ENCODE measurements at places on chromosomes 2 and 18.

- DNase-seq, result peak; percentile 99
These were observed 5.8 kb downstream of the PRLH start for GRCh38 chr2:237572021-237572741.

- DNase-seq, result no peak
These were observed 11.6 kb upstream of the XDH start for GRCh38 chr2:31426096-31426495.

DNA sequence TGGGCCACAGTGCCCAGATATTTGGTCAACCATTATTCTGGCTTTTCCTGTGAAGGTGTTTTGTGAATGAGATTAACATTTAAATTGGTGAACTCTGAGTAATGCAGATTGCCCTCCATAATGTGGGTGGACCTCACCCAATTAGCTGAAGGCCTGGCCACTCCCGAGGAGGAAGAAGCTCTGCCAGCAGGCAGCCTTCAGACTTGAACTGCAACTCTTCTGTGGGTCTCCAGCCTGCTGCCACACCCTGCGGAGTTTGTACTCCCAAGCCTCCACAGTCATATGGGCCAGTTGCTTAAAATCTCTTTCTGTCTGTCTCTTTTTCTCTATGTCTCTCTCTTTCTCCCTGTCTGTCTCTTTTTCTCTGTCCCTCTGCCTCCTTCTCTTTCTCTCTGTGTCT lies 262.7 kb downstream of the MYCN start:
- DNase-seq, result no peak

- DNase-seq, result no peak
These were observed 71.8 kb downstream of the HAUS1 start for GRCh38 chr18:46176001-46176400.

GRCh38 chr18:45328296-45328695 lies 287.0 kb upstream of the SLC14A2 start:
- DNase-seq, result no peak

GRCh38 chr2:10162586-10163497 lies 40.3 kb downstream of the RRM2 start:
- DNase-seq, result no peak

DNA sequence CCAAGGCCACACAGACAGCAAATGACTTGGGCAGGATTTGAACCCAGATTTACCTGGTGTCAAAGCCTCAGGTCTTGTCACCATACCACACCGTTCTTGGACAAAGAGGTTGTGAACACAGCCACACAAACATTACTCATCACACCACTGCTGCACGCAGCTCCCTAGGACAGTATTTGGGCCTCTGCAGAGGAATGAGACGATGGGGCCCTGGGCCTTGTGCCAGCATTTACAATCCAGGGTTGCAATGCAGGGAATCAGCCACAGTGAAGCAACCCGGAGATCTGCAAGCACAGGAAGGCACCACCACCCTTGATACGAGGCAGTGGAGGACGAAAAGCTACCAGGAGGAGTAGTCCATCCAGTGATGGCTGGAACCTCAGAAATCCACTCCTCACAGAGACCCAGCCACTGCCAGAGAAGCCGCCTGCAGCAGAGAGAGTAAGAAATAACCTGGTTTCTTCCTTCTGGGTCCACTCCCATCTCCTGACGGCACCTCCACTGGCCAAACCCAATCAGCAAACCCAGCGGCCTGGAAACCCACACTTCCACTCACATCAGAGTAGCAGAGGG lies 3.7 kb upstream of the MTCL1 start:
- no peak for DNase-seq

DNA sequence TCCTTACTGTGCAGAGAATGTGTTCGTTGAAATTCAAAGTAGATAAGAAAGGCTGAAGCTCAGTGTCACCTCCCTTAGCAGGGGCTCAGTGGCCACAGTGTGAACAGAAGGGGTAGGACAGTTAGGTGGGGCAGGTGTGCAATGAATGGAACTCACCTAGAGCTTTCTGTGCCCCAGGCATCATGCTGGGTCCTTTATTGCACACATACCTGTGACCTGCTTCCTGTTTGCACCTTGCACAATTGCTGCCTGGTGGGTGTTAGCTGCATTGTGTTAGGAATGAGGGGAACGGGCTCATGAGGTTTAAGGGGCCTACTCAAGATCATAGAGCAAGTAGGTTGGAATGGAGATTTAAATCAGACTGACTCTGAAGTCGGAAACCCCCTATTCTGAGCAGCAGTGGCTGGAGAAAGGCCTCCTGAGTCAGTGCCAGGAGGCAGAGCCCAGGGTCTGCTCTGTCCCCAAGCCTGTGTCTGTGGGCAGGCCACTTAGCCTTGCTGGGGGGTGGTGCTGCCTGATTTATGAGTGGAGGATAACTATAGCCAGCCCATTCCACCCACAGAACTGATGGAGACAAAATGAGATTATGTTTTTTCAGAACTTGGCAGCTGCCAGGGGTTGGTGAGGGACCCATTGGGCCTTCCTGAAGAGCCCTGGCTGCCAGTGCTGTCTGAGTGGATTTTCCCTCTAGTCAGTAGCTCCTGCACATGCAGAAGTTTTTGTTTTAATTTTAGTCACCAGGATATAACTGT lies 76.2 kb downstream of the NPAS2 start:
- no peak for DNase-seq

- no peak for DNase-seq
These were observed 405.3 kb downstream of the LPIN1 start for GRCh38 chr2:12151716-12152115.

DNA sequence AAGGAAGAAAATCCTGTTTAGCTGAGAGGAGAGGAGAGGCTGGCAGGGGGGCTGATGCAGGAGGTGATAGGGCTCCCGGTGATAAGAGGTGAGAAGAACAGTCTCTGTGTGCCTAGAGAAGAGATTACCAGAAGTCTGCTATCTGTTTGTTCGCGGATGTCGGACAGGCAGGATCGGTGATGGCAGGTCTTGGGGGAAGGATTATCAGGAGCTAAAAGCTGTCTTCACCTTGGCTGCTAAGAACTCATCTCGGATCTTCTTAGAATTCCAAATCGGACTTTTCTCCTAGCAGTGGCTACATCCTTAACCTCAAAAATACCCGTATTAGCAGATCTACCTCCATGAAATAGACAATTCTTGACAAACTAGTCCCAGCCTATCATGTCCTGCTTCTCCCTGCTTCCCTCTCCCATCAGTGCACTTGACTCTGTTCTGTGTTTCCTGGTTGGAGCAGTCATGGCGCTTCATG lies 282.1 kb upstream of the TRIB2 start:
- no peak for DNase-seq

- no peak for DNase-seq
These were observed 39.2 kb upstream of the KCNJ13 start for GRCh38 chr2:232815569-232815968.

DNA sequence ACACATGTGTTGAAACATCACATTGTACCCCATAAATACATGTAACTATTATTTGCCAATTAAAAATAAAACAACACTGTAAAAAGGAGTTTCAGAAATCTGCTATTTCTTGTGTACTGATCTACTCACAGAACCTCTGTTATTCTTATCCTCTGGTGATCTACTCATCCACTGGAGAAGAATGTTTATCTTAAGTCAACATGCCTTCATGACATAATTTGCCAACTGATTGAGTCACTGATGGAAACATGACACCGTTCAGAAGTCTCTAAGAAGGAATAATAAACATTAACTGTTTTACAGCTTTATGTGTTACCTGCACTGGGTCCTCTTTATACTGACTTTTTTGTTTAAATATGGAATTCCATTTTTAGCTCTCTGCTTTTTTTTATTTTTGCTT lies 555.2 kb downstream of the DCDC2C start:
- no peak for DNase-seq

GRCh38 chr18:12968619-12969018 lies 20.8 kb downstream of the SEH1L start:
- no peak for DNase-seq

GRCh38 chr2:216842636-216843035 lies 17.2 kb downstream of the TNP1 start:
- DNase-seq, result no peak

DNA sequence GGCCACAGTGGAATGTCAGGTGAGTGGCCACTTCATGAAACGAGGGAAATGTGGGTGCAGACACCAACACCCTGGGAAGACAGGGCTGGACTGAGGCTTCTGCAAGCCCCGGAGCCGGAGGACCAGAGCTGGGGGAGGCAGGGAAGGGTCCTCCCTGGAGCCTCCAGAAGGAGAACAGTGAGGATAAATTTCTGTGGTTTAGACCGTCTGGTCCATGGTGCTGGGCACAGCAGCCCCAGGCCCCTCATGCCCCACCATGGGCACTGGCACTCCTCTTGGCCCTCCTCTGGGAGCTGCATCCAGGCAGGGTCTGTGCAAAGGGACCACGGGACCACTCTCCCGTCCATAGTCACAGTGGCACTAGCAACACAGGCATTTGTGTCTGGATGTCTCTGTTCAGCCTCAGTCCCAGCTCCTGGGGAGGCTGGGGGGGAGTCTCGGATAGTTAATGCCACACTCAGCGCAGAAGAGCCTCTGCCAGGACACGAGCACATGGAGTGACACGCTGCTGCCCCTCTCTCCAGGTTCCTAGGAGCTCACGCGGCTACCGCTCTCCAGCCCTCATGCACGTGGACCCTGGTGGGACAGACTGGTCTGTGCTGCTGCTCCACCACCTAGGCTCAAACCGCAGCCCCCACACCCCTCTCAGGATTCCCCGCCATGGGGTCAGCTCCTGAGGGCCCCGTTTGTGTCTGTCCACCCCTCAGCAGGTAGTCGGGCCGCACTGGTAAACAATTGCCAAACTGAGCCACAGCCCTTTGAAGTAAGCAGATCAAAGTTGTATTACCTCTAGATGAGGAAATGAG lies 305.9 kb upstream of the SALL3 start:
- no peak for DNase-seq

DNA sequence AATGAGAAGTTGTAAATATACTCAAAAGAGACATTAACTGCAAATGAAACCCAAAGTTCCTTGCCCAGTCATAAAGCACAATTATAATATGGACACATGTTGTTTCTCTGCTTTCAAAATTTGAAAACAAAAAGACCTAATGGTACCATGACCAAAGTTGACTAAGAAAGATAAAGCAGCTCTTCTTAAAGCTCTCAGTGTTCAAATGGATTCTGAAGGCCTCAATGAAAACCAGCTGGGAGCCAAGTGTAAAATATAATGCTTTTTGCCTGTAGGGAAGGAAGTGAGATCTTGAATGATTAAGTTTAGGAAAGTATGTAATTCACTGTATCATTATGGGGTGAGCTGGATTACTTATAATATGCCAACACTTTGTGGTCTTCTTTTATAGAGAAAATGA lies 178.6 kb downstream of the SATB2 start:
- no peak for DNase-seq

GRCh38 chr2:20230114-20230425 lies 5.1 kb upstream of the SDC1 start:
- DNase-seq, result no peak

DNA sequence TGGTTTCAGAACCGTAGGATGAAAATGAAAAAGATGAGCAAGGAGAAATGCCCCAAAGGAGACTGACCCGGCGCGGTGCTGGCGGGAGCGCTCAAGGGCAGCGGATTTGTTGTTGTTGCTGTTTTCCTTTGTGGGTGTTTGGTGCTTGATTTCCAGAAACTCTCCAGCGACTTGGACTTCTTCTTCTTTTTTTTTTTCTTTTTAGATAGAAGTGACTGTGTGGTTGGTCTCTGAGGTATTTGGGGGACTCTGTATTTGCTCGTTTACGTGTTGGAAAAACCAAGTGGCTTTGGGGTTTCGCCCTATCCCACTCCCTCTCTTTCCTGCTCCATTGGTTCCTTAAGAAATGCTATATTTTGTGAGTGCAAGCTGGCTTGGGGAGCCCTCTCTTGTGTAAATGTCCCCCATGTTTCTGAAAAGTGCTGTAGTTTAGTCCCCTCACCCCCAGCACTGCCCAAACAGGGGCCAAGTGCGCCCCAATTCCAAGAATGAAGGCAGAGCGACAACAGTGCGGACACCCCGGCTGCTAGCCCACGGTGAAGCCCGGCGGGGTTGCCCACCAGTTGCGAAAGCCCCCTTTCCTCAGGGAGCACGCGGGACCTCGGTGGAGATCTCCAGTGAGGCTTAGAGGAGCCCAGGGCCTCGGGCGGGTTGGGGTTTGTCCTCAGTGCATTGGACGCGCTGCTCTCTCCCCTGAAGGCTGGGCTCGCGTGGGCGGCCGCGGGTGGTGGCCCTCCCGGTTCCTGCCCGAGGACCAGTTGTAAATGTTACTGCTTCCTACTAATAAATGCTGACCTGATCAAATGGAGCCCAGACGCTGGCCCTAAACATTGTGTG lies 1.8 kb downstream of the HOXD9 start:
- DNase-seq, result no peak

- DNase-seq, result no peak
These were observed 200.3 kb downstream of the DPP4 start for GRCh38 chr2:161873707-161874106.

DNA sequence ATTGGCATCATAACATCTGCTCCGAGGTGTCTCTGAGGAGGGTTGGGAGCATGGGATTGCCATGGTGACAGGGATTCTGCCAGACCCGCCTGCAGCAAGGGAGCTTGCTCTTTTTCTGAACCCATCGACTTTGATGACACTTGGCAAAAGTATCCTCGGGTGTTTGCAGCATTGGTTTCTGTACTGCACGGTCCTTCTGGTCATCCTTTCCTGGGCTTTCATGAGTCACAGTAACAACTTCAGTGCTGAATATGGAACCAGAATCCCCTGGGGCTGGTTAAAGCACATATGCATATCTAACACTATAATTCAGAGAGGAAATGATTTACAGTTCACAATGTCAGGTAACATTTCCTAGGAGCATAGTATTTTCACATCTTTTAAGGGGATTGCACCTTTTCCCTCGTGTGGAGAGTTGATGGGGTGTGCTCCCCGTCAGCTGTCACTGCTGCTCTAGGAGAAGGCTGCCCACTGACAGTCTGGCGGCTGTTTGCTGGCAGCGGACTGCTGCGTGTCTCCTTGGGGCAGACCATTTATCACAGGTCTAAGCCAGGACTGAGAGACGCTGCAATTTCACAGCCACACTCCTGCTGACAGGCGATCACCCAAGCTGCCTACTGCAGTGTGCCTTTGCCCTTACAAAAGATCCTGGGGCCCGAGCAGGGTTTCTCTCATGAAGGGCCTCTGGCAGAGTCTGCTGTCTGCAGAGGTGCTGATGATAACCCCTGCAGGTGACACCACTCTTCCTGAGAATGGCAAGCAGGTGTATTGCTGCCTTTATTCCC lies 425.3 kb downstream of the THSD7B start:
- no peak for DNase-seq

GRCh38 chr18:23743733-23744333 lies 54.6 kb downstream of the LAMA3 start:
- DNase-seq, result no peak

DNA sequence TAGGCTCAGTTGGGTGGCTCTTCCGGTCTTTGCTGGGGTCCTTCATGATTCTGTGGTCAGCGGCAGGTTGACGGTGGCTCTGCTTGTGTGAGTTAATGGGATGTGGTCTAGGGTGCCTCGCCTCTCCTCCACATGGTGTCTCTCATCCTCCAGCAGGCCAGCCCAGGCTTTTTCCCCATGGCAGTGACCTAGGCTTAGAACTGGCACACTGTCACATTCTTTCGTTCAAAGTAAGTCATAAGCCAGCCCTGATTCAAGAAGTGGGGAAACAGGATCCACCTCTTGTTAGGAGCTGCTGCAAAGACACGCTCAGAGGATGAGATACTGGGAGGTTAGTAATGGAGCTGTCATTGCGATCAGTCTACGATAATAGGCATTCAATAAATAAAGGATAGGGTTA lies 46.0 kb upstream of the CTIF start:
- DNase-seq, result no peak

GRCh38 chr2:201730651-201731285 lies 32.3 kb upstream of the MPP4 start:
- no peak for DNase-seq
